ENCODE measurements at places on chromosomes 12 and 14. TPM values are rescaled to one million over a fixed set of nuclear protein-coding genes. Genes with fewer than 3 reads are reported as not detected.

DNA sequence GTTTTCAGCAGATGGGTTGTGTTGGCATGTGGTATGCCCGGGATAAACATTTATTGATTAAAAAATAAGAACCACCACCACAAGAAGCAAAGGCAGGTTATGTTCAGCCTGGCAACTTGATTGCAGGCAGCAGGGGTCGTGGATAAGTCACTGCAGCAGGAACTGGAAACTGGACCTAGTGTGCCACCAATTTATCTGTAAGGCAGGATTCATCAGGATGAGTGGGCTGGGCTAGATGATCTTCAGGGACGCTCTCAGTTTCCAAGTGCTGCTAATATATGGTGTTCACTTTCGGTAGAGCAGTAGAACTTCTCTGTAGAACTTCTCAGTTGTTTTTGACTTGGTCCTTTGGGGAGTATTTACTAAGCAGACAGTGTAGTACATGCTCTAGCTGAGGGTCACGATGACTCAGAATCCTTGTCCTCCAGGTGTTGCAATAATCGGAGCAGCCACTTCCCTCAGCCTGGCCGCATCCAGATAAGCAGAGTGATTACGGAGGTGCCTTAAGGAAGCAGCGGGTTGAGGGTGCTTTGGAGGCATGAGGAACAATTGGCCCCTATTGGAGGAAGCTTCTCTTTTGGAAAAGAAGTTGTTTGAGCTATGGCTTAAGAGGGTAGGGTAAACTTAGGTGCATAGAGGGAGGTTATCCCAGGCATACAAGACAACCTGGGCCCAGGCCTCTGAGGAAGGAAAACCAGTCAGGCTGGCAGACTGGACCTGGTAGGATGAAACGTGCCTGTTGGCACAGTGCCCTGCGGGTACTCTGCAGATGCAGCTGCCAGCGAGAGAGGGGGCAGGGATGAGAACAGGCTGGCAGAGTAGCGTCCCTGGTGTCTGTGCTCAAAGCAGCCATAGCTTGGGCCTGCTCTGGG is 104.0 kb downstream of the GPR135 start:
- H3K4me3 ChIP-seq = no peak overlapping the region
- peaks cover 97% of the 10 kb centered on the region for H3K4me1 ChIP-seq
- H3K27me3 ChIP-seq = no peaks in the 10 kb centered on the region
- peak overlapping the region; percentile 86 for H3K27ac ChIP-seq

DNA sequence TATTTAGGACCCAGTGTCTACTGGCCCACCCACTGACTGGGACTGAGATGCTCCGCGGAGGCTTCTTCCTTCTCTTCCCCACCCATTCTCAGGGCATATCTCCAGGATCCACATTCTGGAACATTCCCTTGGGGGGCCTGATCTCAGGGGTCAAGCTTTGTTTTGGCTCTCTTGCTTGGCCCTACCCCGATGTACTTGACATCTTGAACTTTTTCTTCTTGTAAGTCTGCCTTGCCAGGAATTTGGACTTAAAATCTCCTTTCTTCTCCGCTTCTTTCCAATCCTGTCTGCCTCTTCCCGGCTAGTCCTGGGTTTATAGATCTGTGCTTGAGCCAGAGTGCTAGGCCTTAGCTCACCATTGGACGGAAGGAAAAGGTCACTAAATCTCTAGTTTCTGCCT is 22.1 kb downstream of the DACT1 start:
- H3K4me3 ChIP-seq = no peak overlapping the region
- no peaks in the 10 kb centered on the region for H3K36me3 ChIP-seq
- H3K27ac ChIP-seq = no peak overlapping the region
- no peaks in the 10 kb centered on the region for H3K4me1 ChIP-seq

- peaks cover 13% of the 10 kb centered on the region for H3K27me3 ChIP-seq
- no peak overlapping the region for H3K27ac ChIP-seq
- H3K4me3 ChIP-seq = no peak overlapping the region
- H3K4me1 ChIP-seq = peaks cover 9% of the 10 kb centered on the region
- H3K36me3 ChIP-seq = no peaks in the 10 kb centered on the region
Observed at GRCh38 chr14:74219277-74220205, 19.7 kb upstream of the VSX2 start.

- no peak overlapping the region for H3K4me3 ChIP-seq
- no peak overlapping the region for H3K27ac ChIP-seq
- H3K4me1 ChIP-seq = no peaks in the 10 kb centered on the region
- DNase-seq = peak; percentile 78
- no peaks in the 10 kb centered on the region for H3K27me3 ChIP-seq
Observed at GRCh38 chr12:58656254-58657009, 263.9 kb downstream of the LRIG3 start.

GRCh38 chr12:70749931-70750330 is 112.7 kb upstream of the PTPRB start:
- no peak overlapping the region for H3K4me3 ChIP-seq
- no peak for DNase-seq
- H3K36me3 ChIP-seq = no peaks in the 10 kb centered on the region
- H3K27ac ChIP-seq = no peak overlapping the region

- H3K4me3 ChIP-seq = no peak overlapping the region
- no peak overlapping the region for H3K27ac ChIP-seq
- no peaks in the 10 kb centered on the region for H3K27me3 ChIP-seq
- no peak for DNase-seq
- H3K4me1 ChIP-seq = peaks cover 8% of the 10 kb centered on the region
Observed at GRCh38 chr14:102699416-102700110, 77.7 kb upstream of the TRAF3 start.

DNA sequence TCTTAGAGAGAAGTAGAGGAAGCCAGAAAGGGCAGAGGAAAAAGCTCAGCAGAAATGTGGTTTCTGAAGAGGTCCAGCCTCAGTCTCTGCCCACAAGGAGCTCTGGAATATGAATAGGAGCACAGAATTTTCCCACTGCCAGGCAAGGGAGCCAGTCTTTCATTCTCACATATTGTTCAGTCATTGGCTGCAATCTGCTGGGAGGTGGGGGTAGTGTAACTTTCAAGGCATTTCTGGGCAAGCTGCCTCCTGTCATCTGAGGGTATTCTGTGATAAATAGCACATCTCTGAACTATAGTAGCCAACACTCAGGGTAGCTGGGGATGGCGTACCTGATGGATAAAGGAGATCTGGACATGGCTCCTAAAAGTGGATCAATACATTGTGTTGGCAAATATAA is 127.2 kb downstream of the LRRK2 start:
- H3K27me3 ChIP-seq = no peaks in the 10 kb centered on the region
- H3K4me3 ChIP-seq = no peak overlapping the region
- peaks cover 5% of the 10 kb centered on the region for H3K36me3 ChIP-seq
- DNase-seq = no peak
- H3K4me1 ChIP-seq = no peaks in the 10 kb centered on the region

SMCO2 gene
- not detected for total RNA-seq

APEX1 gene
- 101 TPM for total RNA-seq

CACNA1C gene
- 44.1 TPM for total RNA-seq

CEBPE gene
- total RNA-seq = not detected

RND1 gene
- total RNA-seq = 0.32 TPM

KRT3 gene
- not detected for total RNA-seq

SLC8A3 gene
- 1.7 TPM for total RNA-seq

ZFHX2 gene
- total RNA-seq = 1.2 TPM
